Activated T-cell treated with anti-CD3 and anti-CD28 coated beads for 4 hours (primary cell): ENCODE measurements at places on chromosomes 2 and 18.

DNA sequence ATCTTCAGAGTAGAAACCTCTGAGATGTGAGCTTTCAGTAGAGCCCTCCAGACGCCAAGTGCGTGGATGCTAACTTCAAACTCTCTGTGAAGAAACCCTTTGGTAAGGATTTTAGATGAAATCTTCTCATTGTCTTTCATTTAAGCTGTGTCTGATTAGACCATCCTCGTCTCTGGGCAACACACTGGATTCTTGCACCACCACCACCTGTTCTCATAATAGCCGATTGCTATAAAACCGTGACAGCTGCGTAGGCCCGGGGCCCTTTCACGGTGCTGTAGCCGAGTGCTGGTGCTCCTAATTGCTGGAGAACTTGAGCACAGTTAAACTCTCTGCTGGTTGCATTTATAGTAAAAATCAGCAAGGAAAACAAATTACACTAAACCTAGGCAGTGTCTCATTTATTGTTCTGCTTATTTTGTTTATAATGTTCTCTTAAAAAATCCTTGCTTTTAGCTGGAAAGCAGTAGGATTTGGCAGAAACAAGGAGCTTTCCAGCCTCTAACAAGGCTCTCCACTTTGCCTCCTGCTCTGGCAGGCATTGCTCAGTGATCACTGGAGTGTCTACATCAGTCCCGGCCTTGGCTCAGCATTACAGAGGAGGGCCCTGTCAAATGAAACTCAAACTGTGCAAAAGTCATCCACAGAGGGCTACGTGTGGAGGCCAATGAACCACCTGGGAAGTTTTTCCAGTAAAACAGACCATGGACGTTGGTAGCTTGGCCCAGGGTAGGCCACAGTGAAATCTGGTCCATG, 40.9 kb upstream of the MBP start:
- DNase-seq = no peak

GRCh38 chr2:61775956-61776570, 77.8 kb downstream of the FAM161A start:
- no peak for DNase-seq

- DNase-seq = no peak
These were observed 58.6 kb upstream of the OTOF start for GRCh38 chr2:26536371-26537068.

- DNase-seq = no peak
These were observed 213.8 kb upstream of the FBXO11 start for GRCh38 chr2:48120112-48120511.

DNA sequence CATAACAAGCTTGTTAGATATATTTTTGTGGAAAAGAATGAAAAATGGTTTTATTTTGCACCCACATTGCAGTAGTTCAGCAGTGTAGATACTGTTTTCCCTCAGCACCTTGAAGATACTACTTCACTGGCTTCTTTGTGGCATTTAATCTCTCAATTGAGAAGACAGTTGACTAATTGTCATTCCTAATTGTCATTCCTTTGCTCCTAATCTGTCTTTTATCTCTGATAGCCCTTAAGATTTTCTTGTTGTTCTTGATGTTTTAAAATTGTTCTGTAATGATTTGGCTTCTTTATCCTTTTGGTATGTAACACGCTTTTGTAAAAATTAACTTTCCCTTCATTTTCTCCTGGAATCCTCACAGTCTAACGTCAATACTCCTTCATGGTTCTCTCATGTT, 38.0 kb upstream of the CCNYL1 start:
- no peak for DNase-seq
